Activated T-cell treated with anti-CD3 and anti-CD28 coated beads, Interleukin-2, amount 50 U/mL, for 24 hours (primary cell): ENCODE measurements at places on chromosomes 5 and 9.

DNA sequence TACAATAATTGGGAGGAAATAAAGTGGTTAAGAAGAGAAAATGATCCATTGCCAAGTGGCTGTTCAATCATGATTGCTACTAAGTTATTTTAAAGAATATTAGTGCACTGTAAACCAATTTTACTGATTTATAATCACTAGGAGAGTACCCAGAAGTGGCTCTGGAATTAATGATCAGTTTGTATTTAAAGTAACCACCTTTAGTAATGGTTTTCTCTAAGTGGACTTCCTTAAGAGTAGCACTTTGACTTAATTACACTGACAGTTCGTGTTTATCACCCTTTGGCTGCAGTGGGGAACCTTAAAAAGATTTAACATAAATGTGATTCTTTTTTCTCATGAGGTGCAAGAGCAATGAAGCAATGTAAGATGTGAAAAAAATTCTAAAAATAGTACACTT, 310.8 kb downstream of the CDH12 start:
- DNase-seq: no peak

GRCh38 chr9:38066197-38066913, 2.7 kb downstream of the SHB start:
- no peak for DNase-seq

- DNase-seq: no peak
Measured at GRCh38 chr9:112310826-112311225, 22.6 kb downstream of the PTBP3 start.

DNA sequence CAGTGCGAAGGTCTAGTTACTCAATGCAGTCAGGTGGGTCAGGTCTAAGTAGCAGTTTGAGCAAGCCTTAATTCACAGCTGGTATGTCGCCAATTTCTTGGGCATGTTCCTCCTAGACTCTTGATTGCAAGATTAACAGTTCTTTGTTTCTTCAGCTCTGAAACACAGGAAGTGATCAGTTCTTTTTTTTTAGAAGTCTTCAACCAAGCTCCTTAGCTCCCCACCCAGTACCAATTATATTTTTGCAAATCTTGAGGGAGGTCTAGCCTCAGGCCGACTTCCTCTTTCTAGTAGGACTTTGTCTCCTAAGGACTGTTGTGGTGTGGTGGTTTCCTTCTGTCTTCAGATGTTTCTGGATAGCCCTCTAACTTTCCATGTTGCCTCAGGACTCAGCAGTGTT, 2054.2 kb downstream of the MAT2B start:
- DNase-seq: no peak

DNA sequence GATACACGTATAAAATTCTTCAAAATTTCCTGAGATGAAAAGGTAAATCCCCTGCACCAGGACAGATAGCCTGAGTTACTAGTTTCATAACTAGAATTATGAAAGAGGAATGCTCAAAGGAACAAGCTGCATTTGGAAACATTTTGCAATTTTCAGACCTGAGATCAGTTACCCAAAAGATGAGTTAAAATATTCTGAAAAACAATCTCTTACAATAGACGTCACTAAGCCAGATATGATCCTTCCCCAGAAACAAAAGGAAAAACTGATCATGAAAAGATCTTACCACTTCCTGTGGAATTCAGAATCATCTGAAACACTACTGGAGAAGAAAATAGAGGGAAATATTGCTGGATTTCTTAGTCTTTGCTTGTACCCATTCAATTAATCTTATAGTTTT, 204.7 kb downstream of the ARRDC3 start:
- no peak for DNase-seq

DNA sequence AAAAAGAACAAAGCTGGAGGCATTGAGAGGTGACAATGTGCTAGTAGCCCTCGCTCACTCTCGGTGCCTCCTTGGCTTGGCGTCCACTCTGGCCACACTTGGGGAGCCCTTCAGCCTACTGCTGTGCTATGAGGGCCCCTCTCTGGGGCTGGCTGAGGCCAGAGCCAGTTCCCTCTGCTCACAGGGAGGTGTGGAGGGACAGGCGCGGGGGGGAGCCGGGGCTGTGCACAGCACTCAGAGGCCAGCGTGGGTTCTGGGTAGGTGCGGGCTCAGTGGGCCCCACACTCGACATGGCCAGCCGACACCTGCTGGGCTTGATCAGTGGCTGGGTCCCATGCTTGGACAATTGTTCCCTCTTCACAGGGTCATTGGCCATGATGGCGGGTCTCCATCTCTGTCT, 202.5 kb upstream of the GRAMD2B start:
- DNase-seq: no peak

DNA sequence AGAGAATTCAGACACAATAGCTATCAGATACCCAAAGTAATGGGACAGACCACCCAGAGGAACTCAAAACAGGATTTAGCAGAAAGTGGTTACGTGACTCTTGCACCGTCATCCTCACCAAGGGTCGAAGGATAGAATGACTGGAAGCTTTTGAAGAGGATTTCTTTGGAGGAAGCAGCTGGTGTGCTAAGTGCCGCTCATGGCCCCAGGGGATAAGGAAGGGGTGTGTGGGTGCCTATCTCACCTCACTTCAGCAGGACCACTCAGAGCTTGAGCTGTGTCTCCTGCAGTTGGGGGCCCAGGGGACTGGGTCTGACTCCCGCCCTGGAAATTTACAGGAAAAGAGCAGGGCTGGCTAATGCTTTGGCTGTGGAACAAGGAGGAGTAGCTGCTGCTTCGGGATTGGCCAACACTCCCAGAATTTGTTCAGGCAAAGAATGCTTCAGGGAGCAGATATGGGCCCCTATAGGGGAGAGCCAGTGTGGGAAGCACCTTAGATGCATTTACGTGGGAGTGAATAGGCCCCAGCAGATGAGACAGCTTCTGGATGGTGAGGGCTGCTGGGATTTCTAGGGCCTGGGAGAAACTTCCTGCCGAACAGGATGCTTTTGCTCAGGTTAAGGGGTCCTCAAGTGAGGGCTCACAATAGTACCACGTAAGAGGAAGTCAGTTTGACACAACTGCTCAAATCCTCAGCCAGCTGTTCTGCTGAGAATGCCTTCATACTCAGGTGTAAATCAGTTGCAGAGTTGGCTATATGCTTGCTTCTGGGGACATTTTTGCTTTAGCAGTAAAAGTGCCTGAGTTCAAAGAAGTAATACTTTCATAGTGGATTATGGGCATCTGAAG, 29.1 kb upstream of the TOMM5 start:
- DNase-seq: no peak

GRCh38 chr5:14208071-14209021, 65.2 kb downstream of the TRIO start:
- no peak for DNase-seq

DNA sequence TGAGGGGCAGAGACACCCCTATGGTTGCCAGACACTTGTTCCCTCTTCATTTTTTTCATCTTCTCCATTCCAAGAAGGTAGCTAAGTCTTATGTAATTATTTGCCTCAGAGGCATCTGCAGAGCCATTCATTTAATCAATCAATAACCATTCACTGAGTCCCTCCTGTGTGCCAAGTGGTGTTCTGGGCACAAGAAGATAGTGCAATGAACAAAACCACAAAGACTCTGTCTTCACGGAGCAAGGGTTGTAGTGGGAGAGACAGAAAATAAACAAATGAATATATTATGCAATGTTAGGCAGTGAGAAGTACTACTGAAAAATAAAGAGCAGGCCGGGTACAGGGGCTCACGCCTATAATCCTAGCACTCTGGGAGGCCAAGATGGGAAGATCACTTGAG, 41.4 kb upstream of the CTNNA1 start:
- DNase-seq: no peak

DNA sequence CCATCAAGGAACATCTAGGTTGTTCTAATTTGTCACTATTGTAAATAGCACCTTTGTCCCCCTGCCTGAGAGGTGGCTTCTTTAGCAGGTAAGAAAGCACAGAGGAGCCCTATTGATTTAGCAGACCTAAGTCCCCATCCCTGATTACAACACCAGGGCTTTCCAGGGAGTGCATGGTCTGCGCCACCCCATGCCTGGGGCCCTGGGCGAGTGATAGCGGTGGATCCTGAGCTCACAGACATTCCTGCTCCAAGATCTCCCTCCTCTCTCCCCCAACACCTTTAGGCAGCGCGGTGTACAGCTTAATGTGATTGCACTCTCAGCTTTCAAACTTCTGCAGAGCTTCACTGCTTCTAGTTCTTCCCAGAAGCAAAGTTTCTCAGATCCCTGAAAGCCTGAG, 67.4 kb upstream of the WWC1 start:
- DNase-seq: no peak

DNA sequence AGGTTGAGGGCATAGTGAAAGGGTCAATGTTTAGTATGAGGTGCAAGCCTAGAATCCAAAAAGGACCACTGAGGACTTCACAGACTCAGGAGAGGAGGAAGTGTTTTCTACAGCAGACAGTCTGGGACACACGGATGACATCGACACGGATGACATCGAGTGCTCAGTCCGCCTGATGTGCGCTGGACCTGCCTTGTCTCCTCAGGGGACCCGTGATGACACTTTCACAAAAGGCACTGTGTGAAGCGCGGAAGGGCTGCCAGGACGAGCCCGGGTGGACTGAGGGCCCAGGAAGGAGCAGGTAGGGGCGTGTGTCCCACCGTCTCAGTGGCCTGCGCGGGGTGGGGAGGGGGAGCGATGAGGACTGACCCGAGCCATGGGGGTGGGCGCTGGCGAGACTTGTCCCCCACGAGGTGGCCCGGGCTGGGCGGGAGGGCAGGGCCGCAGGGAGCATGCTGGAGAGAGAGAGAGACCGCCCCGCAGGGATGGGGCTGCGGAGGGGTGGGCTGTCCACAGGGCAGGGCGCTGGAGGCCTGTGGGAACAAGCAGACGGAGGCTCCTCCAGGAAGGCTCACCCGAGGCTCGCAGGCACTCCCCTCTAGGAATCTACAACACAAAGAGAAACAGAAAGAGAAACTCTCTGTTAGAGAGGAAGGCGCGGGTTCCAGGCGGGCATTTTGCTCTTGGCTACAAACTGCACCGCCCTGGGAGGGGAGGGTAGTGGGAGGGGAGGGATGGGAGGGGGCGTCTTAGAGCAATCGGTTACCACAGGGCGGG, 54.9 kb downstream of the USP20 start:
- peak; percentile 82 for DNase-seq

GRCh38 chr5:149680810-149681221, 49.3 kb upstream of the PPARGC1B start:
- DNase-seq: no peak

DNA sequence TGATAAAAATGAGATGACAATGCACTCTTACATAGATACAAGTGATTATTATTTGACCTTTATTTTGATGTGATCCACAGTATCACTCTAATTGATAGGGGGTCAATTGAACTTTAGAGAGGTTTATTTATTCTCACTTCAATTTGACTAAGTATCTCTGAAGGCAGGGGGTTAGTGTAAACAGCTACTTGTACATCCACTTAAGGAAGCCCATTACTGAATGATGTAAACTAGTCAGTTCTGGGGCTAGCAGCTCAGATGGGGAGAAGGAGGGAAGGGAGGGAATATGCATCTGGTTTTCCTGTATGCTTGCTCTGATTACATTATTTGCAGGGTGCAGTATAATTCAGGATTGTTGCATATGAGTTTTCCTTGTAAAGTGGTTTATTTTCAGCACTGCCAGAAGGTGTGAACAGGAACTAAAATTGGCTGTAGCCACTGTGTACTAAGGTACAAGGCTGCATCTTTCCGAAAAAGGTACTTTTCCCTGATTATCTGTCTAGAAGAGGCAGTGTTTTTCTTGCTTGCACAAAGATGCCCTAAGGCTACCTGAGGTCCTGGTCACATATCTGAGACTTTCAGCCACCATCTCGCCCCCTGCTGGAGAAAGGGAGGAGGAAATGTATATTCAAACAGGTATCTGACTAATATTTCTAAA, 51.2 kb downstream of the MRPS27 start:
- DNase-seq: peak; percentile 33

DNA sequence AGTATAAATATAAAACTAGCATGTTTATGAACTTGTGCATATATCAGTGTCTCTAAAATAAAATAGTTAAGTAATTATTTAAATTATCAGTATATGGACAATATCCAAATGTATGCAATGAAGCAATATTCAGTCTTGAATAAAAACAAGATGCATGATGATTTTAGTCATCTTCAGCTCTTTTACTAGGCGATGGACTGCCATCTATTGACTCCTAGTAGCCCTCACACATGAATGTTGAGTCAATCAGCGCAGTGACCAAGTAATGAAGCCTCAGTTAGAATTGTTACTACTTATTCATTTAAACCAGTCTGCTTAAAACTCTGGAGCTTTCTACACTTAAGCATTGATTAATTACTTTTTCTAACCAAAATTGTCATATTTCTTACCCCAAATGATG, 92.9 kb upstream of the GRHPR start:
- DNase-seq: no peak

GRCh38 chr5:176319827-176320554, 41.6 kb downstream of the KIAA1191 start:
- DNase-seq: no peak

GRCh38 chr9:6672118-6672517, 26.6 kb upstream of the GLDC start:
- DNase-seq: no peak

DNA sequence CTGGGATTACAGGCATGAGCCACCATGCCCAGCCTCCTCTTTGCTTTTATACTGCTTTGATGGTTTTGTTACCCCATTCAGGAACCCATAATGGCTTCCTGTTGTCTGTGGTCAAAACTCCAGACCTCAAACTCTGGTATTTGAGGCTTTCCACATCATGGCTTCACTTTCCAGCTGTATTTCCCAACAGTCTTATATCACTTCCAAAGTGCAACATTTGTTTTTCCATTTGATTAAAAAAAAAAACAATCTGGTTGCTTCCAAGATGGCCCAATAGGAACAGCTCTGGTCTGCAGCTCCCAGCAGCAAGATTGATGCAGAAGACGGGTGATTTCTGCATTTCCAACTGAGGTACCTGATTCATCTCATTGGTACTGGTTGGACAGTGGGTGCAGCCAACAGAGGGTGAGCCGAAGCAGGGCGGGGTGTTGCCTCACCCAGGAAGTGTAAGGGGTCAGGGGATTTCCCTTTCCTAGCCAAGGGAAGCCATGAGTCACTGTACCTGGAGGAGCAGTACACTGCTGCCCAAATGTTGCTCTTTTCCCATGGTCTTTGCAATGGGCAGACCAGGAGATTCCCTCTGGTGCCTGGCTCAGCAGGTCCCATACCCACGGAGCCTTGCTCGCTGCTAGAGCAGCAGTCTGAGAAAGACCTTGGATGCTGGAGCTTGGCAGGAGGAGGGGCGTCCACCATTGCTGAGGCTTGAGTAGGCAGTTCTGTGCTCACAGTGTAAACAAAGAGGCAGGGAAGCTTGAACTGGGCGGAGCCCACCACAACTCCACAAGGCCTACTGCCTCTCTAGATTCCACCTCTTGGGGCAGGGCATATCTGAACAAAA, 458.4 kb downstream of the KDM4C start:
- DNase-seq: no peak

DNA sequence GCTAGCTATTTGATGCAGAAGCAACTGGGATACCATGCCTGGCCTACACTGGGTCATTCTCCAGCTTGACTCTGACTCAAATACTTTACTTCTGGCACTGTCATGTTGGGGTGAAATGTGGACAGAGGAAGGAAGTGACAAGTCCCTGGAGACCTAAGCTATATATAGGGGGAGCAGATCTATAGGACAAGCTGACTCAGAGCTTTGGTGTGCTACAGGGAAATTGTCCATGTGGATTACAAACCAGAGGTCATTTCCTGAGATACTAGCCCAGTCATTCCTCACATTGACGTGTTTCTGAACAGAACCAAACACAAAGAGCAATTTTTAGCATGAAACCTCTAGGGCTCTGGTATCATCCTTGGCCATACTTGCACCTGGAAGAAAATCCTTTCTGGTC, 531.6 kb upstream of the CLINT1 start:
- no peak for DNase-seq
